ENCODE measurements at places on chromosomes 1 and 21.

- DNase-seq = peak; percentile 9
These were observed 107.2 kb downstream of the PRDM2 start for GRCh38 chr1:13807209-13807608.

DNA sequence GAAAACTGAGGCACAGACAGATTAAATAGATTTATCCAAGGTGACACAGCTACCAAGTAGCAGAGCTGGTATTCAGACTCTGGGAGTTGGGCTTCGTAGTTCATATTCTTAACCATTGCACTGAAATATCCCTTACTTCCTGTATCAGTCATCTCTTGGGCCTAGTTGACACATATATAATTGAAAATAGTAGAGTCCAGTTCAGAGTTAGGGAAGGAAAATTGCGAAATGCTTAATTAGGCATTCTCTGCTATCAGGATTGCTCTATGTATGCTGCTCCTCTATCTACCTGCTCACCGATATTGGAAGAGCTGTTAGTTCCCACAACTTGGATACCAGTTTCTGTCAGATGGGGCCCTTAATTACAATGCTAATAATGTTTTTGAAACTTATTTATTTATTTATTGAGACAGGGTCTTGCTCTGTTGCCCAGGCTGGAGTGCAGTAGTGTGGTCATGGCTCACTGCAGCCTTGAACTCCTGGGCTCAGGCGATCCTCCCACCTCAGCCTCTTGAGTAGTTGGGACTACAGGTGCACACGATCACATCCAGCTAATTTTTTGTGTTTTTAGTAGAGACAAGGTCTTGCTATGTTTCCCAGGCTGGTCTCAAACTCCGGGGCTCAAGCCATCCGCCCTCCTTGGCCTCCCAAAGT, 8.2 kb downstream of the RCOR3 start:
- DNase-seq = no peak

DNA sequence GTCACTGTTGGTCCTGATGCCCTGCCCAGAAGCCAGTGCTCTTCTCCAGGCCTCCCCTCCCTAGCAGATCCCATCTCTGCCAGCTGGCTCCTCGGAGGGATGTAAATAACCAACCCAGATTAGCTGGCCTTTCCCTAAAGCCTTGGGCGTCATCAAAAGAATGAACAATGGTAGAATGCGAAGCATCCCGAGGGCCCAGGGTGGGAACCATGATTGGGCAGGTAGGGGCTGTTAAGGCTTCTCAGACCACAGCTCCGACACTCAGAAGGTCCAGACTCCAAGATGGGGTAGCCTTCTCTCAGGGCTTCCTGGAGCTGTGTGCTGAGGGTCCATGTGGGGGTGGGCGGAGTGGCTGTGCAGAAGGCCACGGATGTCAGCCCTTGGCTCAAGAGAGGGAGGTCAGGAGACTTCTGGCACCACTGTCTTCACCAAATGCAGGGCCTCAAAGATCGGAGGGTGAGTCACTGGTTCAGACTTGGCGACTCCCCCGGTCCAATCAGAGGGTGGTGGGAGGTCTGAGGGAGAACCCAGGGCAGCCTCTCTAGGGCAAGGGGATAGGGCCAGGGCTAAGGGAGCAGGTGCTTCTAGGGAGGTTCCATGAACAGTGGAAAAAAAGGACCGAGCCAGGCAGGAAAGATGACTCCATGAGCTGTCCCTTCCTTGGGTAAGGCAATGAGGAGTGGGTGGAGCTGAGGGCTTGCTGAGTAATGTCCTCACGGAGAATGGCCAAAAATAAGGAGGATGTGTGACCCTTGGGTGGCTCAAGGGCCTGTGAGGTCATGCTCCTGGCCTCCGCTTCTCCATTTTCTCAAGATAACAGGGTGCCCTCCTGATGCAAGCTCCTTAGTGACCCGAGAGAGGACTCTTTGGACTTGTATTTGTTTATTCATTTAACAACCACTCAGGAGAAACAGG, 58.4 kb upstream of the EPS8L3 start:
- no peak for DNase-seq

DNA sequence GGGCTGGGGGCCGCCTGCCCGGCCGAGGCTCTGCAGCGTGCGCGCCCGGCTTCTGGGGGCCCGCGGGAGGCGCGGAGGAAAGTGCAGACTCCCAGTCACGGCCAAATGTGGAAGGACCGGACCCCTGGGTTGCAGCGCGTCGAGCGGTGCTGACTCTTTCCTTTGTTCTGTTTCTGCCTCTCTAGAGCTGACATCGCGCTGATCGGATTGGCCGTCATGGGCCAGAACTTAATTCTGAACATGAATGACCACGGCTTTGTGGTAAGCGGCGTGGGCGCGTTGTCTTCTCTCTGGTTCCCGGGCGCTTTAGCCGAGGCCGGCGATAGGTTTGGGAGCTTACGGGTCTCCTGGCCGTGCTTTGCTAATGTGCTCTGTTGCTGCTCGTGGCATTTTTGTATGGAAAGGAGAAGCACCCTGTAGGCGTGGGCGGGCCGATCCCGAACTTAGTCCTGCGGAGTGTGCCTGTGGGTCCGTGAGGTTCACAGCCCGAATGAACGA, 629 bp downstream of the PGD start:
- DNase-seq = no peak

DNA sequence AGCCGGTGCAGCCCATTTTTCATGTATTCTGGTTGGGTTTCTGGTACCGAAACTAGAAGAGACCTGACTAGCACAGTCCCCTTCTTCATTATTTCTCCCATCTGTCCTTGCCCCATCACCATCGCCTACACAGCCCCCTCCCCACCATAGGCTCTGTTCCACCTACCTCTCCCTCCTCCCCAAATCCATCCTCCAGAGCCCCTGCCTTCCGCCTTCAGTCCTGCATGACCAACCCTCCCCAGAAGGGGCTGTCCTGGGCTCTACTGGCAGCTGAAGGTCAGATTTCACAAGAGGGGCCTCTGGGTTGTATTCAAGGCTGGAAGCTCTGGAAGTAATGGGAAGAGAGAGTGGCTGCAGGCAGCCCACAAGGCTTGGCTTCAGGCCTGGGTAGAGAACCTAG, 55.2 kb downstream of the SDC3 start:
- no peak for DNase-seq

DNA sequence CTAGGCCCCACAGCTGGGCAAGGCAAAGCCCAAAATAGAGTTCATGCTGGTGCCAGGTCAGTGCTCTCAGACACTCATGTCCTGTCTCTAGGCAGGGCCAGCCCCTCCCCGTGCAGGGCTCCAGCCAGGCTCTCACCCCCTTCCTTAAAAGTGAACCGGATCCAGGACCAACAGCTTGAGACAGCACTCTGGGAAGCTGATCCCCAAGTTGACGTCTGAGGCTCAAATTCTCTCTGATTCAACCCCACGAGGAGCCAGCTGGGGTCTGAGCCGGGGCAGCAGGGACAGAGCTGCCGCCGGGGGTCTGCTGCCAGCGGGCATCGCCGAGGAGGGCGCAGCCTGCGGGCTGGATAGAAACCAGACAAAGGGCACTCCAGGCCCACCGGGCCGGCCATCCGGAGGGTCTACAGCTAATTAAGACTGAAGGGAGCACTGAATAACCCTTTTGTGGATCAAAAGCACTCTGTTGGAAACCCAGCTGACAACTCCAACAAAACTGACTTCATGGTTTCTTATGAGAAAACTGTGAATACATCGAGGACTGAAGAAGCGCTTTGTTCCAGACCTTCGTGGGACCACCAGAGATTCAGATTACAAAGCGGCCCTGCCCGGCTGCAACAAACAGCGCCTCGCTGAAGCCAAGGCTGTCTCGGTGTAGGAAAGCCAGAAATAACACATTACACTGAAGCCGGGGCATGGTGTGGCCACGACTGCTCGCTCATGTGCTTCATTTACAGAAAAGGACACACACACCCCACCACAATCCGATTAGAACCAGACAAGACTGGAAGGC, 95.8 kb downstream of the PSMG1 start:
- DNase-seq = no peak

DNA sequence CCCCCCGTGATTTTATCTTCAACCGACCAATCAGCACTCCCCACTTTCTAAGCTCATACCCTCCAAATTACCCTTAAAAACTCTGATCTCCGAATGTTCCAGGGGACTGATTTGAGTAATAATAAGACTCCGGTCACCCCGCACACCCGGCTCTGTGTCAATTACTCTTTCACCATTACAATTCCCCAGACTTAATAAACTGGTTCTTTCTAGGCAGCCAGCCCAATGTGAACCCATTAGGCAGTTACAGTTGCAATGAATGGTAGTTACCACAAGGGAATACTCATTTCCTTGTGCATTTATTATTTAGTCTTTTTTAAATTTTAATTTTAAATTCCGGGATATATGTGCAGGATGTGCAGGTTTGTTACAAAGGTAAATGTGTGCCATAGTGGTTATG, 177.9 kb downstream of the HFM1 start:
- DNase-seq = no peak

DNA sequence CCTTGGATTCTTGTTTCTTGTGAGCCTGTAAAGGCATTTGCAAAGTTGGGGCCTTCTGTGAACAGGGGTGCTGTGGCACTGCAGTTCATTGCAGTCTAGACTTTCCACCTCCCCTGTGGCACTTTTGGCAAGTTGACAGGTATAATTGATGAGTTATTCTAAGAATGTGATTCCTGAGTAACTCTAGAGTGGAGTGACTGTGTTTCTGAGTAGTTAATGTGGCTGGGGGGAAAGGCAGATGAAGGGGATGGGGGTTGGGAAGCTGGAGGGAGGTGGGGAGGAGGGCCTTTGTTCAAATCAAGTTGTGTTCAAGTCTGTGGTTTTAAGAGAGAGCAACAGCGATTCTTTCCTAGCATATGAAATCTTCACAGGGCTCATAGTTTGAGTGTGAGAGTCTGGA, 32.9 kb downstream of the PBX1 start:
- no peak for DNase-seq

DNA sequence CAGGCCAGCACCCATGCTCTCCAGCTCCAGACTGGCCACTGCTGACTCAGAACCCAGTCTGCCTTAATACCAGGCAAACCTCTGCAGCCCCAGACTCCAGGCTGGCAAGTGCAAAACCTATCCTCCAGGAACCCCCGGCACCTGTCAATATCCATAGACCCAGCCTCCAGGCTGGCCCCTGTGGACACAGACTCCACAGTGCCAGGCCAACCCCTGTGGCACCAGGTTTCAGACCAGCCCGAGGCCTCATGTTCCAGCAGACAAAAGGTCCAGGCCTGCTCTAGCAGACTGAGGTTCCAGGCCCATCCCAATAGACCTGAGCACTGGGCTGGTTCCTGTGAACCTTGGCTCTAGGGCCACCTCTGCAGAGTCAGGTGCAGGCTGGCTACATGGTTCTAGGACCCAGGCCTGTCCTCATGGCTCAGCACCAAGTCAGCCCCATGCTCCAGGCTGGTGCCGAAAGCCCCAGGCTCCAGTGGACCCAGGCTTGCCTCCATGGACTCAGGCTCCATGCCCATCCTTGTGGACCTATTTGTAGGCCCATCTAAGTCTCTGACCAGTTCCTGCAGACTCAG, 118.2 kb downstream of the WDR3 start:
- DNase-seq = no peak
